ENCODE measurements at places on chromosomes 5 and 9.

DNA sequence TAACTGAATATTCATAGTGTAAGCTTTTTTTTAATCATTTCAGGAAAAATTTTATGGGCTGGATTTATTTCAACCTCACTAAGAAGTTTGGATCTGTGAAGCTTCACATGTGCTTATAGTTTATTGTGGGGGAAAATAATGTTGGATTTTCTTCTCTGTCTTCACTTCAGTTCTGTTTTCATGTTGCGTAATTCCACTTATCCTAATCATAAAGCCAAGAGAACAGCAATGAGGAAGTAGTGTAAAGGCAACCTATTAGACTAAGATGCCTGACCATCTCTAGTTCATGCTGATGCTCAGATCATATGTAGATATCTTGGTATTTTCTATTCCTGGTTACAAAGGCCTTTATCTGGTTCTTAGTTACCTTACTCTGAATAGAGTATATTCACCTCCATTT is 50.0 kb downstream of the CD180 start:
- no peak for DNase-seq

DNA sequence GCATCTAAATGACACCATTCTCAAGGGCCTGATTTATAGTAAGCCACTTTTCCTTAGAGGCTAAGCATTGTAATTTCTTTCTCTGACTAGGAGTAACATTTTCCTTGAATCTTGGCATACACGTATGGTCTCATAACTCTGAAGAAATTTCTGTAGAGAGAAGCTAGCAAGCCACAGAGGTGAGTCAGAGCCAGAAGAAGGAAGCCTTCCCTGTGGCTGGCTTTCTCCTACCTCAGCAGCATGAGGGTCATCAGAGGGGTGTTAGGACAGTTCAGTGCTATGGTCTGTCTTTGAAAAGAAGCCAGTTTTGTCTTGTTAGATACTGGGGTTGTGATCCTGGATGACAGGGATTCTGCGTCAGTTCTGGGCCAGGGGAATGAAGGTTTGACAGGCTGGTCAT is 3.2 kb downstream of the SNX30 start:
- DNase-seq = no peak

DNA sequence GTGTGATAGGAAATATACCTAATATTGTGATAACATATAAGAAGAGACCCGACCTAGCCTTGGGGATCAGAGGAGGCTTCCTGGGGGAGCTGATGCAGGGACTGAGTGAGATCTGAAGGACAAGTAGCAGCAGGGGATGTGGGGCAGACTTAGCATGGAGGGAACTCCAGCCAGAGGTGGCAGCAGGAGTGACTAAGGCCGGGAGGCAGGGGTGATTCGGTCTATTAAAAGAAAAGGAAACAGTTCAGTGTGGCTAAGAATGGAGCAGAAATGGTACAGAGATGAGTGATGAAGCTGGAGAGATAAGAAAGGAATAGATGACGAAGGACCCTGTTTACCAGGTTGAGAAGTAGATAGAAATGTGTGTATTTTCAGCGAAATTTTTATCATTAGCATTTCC is 408.8 kb downstream of the ENC1 start:
- DNase-seq = no peak

DNA sequence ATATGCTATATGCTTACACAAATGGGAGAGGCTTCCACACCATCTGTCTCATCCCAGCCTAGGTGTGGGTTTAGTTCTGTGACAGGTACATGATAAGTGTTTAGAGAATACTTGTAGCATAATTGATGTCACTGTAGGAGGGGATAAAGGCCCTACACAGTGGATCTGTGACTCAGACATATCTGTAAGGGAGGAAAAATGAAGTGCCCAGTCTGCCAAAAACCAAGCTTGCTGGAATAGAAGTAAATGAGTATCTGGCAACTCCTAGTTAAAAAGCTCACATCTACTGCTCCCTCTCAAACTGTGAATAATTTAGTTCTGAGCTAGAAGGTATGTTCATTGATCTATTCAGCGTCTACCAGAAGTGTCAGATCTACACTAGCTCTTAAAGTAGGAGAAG is 38.9 kb upstream of the FAM174A start:
- no peak for DNase-seq

DNA sequence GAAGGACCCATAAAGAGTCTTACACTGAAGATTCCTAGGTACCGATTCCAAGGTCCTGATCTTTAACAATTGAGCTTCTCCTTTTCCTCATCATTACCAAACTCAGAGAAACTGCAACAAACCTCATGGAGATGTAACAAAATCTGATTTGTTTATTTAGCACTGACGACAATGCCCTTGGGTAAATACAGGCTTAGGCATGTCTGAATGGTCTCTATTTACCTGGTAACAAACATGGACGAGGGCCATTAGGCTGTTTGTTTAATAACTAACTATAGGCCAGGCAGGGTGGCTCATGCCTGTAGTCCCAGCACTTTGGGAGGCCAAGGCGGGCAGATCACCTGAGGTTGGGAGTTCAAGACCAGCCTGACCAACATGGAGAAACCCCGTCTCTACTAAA is 333.3 kb downstream of the AGTPBP1 start:
- no peak for DNase-seq

- DNase-seq = no peak
These were observed 581.2 kb downstream of the CDH18 start for GRCh38 chr5:19406576-19407365.

DNA sequence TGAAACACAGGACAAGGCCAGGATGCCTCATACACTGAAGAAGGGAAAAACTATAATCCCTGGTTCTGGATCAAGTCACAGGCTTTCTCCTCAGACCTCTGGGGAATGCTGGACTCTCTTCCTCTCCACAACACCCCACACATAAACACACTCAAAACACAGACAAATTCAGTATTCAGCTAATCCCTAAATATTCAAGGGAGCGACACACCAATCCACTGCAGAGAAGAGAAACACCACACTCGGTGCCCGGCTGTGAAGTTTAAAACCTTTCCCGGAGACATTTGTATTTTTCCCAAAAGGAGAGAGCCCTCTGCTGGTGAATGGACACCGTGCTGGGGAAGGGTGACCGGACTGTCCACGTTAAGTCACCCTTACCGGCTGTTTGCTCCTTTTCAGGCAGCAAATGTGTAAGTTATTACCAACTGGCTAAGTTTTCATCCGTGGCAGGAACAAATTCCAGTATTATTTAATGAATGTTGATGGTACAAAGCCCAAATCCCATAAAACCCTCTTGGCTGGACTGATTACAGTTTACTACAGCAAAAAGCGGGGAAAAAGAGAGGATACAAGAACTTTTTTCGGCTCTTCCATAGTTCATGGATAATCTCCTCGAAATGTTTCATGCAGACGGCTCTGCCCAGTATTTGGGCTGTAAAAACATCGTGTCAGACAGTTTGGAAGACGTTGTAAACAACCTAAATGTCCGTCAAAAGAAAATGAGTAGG is 130.9 kb upstream of the SLC30A5 start:
- DNase-seq = peak; percentile 80

GRCh38 chr5:106634375-106634774 is 1036.4 kb downstream of the EFNA5 start:
- DNase-seq = no peak

- DNase-seq = no peak
These were observed 591.8 kb upstream of the CLINT1 start for GRCh38 chr5:158450751-158451171.

DNA sequence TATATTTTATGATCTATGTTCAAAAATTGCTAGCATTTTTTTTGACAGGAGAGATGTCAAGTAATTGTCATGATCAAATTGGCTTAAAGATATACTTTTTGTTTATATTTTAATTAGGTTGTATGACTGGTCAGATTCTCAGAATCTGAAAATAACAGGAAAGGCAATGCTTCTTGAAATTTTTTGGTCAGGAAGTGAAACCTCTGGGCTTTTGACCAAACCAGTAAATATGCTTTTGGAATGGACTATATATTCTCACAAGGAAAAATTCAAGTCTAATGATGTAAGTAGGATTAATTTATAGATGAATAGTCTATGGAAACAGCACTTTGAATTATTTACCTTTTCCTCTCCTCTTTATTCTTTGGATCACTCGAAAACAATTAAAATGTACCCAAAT is 52.3 kb downstream of the SLF1 start:
- DNase-seq = no peak

GRCh38 chr5:94469894-94470329 is 148.5 kb downstream of the KIAA0825 start:
- no peak for DNase-seq

GRCh38 chr9:127968700-127969383 is 11.9 kb downstream of the EEIG1 start:
- DNase-seq = no peak

DNA sequence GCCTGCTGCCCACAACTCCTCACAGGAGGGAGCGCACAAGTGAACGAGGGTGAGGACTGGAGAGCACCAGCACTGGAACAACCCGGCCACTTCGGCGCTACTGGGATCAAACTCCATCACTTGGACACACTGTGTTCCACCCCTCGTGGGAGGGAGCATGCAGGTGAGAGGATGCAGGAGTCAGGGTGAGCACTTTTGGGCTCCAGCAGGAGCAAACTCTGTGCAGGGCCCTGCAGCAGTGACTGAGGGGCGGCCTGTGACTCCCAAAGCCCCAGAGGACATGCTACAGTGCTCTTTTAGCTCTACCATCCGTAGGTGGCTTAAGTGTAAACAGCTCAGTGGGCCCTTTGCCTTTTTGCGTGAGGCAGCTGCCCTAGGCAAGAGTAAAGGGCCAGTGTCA is 4.4 kb upstream of the MOCS2 start:
- no peak for DNase-seq

- DNase-seq = no peak
These were observed 142.3 kb downstream of the BNC2 start for GRCh38 chr9:16728137-16728508.

DNA sequence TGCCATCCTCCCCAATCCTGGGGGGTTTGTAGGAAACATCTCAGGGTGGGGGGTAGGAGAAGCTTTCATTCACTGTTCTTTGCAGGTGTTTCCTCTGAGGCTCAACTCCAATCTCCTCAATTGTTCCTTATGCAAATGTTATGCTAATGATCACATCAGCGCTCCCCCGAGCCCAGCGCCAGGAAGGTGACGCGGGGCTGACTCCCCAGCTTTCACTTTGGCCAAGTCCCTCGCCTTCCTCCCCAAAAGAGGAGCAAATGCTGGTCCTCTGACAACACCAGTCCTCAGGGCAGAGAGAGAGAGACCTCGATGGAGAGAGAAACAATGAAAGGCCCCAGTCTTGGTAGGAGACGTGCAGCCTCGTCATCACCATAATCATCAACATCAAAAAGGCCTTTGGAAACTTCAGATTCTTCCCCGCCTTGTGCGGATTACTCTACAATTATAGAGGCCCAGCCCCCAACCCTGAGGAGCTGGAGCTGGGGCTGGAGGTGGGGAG is 39.1 kb downstream of the PCDH1 start:
- DNase-seq = no peak

GRCh38 chr9:81999806-82000205 is 11.2 kb downstream of the SPATA31D1 start:
- DNase-seq = no peak

GRCh38 chr5:139246394-139246793 is 47.1 kb upstream of the MATR3 start:
- DNase-seq = no peak

DNA sequence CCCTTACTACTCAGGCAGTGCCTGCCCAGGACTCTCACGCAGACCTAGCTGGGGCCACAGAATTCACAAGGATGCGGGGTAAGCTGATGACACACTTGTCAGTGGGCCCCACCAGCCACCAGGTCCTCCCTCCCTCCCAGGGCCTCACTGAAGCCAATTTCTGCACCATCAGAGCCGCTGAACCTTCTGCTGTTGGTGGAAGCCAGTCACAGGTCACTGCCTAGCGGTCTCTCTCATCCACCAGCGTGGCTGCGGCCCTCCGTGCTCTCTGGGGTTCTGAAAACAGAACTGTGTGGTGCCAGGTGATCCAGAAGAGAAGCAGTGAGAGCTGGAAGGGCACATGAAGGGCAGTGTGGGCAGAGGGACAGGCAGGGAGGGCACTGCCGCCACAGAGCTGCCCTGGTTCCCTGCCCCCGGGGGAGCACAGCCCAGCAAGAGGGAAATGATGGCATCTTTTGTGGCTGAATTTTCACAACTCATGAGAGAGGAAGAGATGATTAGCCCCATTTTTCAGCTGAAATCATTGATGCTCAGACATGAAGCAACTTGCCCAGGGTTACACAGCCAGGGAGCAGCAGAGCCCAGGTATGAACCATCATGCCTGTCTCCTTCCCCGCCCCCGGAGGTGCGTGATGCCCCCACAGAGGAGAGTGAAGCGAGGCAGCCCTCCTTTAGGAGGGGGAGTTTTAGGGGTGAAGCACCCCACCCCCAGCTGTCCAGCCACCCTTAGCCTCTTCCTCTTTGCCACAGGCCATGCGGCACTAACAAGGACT is 41.4 kb upstream of the CPLX2 start:
- no peak for DNase-seq

- DNase-seq = no peak
These were observed 256.7 kb downstream of the IRX1 start for GRCh38 chr5:3852161-3852916.

- DNase-seq = no peak
These were observed 140.8 kb downstream of the COL23A1 start for GRCh38 chr5:178449163-178450070.

GRCh38 chr5:144547098-144547499 is 376.4 kb downstream of the KCTD16 start:
- DNase-seq = no peak

GRCh38 chr5:154683101-154683880 is 71.9 kb upstream of the LARP1 start:
- no peak for DNase-seq

DNA sequence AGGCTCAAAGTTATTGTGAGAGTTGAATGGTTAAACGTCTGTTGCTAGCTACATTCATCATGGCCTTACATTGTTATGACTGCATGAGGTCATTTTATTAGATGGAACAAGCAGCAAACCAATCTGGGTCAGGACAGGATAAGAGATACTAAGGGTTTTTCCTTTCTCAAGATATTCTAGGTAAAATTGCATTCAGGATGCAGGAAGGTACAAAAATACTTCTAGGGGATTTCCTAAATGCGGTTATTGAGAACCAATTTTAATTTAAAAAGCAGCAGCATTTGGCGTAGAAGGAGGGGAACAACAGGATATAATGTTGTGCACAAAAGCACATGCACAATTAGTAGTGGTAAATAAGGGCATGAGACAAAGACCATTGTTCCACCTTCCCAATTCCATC is 39.2 kb upstream of the LURAP1L start:
- DNase-seq = no peak

DNA sequence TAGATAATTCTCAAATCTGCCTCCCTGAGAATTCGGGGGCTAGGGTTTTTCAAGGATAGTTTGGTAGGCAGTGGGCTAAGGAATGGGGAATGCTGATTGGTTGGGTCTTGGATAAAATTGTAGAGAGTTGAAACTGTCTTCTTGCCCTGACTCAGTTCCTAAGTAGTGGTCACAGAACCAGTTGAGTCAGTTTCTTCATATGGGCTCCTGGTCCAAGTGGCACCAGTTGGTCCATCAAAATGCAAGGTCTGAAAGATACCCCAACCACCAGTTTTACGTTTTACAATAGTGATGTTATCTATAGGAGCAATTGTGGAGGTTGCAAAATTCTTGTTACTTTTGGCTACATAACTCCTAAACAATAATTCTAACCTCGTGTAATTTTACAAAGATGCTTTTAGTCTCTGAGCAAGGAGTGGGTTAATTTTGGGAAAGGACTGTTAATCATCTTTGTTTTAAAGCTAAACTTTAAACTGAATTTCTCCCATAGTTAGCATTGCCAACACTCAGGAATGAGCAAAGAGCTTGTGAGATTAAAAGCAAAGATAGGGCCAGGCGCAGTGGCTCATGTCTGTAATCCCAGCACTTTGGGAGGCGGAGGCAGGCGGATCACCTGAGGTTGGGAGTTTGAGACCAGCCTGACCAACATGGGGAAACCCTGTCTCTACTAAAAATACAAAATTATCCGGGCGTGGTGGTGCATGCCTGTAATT is 7.7 kb downstream of the CDK7 start:
- no peak for DNase-seq

Data from right forelimb (tissue), 1 donor.